Smooth muscle cell of bladder (primary cell): ENCODE measurements at places on chromosomes 7 and 10. TPM values are rescaled to one million over a fixed set of nuclear protein-coding genes. Genes with fewer than 3 reads are reported as not detected.

The ANK3 gene
- 3.3 and 5.4 TPM in 2 replicates for total RNA-seq

The INSYN2A gene
- total RNA-seq: 0.14 and 0.55 TPM in 2 replicates

The UNC5B gene
- 22.0 and 24.2 TPM in 2 replicates for total RNA-seq

The ARHGEF35 gene
- 0.55 and 1.3 TPM in 2 replicates for total RNA-seq

The STRIP2 gene
- 2.7 and 4.3 TPM in 2 replicates for total RNA-seq

The AS3MT gene
- 6.1 and 13.0 TPM in 2 replicates for total RNA-seq

The ACTL6B gene
- total RNA-seq: not detected in 2 replicates

The ADIRF gene
- total RNA-seq: 107 and 110 TPM in 2 replicates

The MBL2 gene
- not detected in 2 replicates for total RNA-seq

The LYZL1 gene
- total RNA-seq: not detected in 2 replicates

The SERPINE1 gene
- 233 and 240 TPM in 2 replicates for total RNA-seq

The HMX3 gene
- total RNA-seq: not detected in 2 replicates

The FAM25G gene
- total RNA-seq: not detected in 2 replicates

The TWIST1 gene
- 26.6 and 42.2 TPM in 2 replicates for total RNA-seq

The SPDYE2B gene
- not detected in 2 replicates for total RNA-seq

The TEX47 gene
- not detected in 2 replicates for total RNA-seq

The KLF14 gene
- 0.09 TPM in 1 of 2 replicates, not detected in the other for total RNA-seq

The TSPAN12 gene
- 2.1 and 10.8 TPM in 2 replicates for total RNA-seq

The OR6V1 gene
- total RNA-seq: not detected in 2 replicates

The IFIT2 gene
- total RNA-seq: 3.0 and 3.1 TPM in 2 replicates

The CAMK2B gene
- total RNA-seq: 0.09 and 0.14 TPM in 2 replicates

The RRP12 gene
- total RNA-seq: 8.5 and 13.2 TPM in 2 replicates

The CFAP43 gene
- total RNA-seq: 0.09 and 0.14 TPM in 2 replicates

The ZNF467 gene
- total RNA-seq: 0.28 TPM in 2 replicates

The OPN4 gene
- total RNA-seq: not detected in 2 replicates

The AKR1C3 gene
- total RNA-seq: 48.4 and 82.3 TPM in 2 replicates
